Caco-2 (cell line): ENCODE measurements at places on chromosomes 3 and 15. TPM values are rescaled to one million over a fixed set of nuclear protein-coding genes. Genes with fewer than 3 reads are reported as not detected.

The RFX7 gene
- 8.7 and 10.3 TPM in 2 replicates for total RNA-seq

The RSL24D1 gene
- total RNA-seq: 122 and 124 TPM in 2 replicates

The WDR49 gene
- 0.32 and 0.51 TPM in 2 replicates for total RNA-seq

The FBN1 gene
- 0.21 and 0.43 TPM in 2 replicates for total RNA-seq

The REC114 gene
- not detected in 2 replicates for total RNA-seq

The DUOXA2 gene
- 1.5 and 1.6 TPM in 2 replicates for total RNA-seq

The TM6SF1 gene
- total RNA-seq: not detected in 2 replicates

The SNX1 gene
- 72.0 and 75.7 TPM in 2 replicates for total RNA-seq

The SLC51B gene
- total RNA-seq: 15.4 and 17.1 TPM in 2 replicates

The NUP210 gene
- 58.5 and 63.7 TPM in 2 replicates for total RNA-seq

The ACTR8 gene
- total RNA-seq: 34.4 and 35.2 TPM in 2 replicates

The A4GNT gene
- total RNA-seq: not detected in 2 replicates

The WDR72 gene
- total RNA-seq: 10.1 and 11.2 TPM in 2 replicates

The NISCH gene
- 61.1 and 62.2 TPM in 2 replicates for total RNA-seq

The RPL4 gene
- 3,043 and 3,102 TPM in 2 replicates for total RNA-seq

The PRSS50 gene
- not detected in 2 replicates for total RNA-seq

The WDR93 gene
- 0.16 TPM in 1 of 2 replicates, not detected in the other for total RNA-seq
